ENCODE measurements at places on chromosomes 3 and 15.
A peak's percentile ranks its signal among the peaks of the same experiment; 100 is the strongest.

DNA sequence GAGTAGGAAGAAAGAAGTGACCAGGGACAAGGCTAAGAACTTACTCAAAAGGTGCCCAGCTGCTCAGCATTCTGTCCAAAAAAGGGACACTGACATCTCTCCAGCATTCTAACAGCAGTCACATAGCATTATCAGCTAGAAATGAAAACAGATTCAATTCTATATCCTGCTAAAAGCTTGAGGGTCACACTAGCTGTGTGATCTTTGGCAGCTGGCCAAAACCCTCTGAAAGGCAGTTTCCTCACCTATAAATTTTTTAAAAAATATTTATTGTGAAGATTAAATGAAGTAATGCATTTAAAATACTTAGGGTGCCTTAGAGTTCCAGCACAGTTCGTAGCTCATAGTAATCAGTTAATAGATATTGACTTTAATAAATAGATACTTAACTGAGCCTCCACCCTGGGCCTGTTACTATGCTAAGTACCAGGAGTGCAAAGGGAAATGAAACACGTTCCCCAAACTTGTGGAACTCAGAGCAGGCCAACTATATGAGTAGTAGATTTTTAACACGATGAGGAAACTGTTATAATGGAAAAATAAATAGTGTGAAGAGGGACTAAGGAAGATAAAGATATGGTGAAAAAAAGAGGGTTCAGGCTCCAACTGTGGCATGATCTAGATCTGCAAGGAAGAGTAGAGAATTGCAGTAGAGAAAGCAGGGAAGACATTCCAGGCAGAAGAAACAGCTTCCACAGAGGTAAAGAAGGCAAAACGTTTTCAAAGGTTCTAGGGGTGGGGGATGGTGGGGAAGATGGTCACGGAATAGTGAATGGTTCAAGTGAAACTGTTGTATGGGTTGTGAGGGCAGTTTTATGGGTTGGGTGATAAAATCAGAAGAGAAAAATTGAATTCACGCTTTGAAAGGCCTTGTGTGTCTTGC is 11.4 kb downstream of the CD86 start:
- no peak for DNase-seq

DNA sequence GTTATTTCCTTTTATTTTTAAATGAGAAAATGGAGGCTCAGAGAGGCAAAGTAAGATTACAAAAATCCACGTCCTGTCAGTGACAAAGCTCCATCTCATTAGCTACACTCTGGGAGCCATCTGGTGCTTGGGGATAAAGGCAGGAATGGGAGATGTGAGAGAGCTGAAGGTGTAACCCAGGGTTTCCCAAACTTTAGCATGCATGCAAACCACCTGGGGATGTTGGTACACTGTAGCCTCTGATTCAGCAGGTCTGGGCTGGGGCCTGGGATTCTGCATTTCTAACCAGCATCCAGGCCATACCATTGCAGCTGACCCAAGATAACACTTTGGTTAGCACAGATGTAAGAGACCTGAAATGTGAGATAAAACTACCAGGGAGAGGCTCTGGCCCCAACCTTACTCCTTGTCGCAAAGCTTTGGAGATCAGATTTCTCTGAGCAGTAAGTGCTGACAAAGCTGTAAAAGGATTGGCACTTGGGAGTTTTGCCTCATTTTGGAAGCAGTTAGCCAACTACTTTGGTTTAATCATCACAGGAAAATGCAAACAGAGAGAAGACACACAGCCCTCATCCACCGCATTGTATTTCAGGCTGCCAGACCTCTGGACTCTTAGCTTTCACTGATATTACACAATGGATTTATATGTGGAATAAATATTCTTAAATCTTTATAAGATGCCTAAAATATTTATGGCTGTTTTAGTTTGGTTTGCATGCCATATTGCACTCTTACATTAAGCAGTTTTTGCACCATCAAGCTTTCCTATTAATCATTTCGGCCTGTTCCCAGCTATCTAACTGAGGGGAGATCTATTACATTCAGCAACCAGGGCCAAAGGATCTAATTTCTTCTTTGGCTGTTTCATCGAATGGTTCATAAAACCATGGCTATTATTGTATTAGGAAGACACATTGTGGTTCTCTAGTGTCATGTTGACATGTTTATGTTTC is 263.0 kb downstream of the EBLN2 start:
- DNase-seq = peak; percentile 2

GRCh38 chr3:22450786-22451400 is 699.9 kb upstream of the ZNF385D start:
- no peak for DNase-seq

- no peak for DNase-seq
Measured at GRCh38 chr3:38840987-38841386, 25.0 kb upstream of the SCN10A start.

DNA sequence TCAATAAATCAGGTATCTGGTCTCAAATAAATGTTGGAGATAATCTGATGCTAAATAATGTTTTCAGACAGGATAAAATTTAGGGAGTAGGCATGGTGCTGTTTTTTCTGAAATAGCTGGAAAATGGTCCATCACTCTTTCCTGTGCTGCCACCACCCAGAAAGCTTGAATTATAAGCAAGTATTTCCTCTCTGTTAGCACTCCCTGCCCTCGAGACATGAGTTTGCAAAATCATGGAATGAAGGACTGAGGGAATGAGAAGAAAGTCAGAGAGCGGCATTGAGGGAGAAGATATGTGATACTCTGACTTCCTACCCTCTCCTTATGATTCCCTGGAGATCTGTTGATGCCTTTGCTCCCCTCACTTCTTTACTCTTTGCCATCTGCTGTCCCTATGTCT is 1095.7 kb downstream of the IGSF11 start:
- DNase-seq = no peak

- no peak for DNase-seq
Measured at GRCh38 chr15:66780973-66781718, 79.1 kb downstream of the SMAD6 start.

- DNase-seq = no peak
Measured at GRCh38 chr15:90268415-90268814, 2.9 kb downstream of the NGRN start.

GRCh38 chr15:83320404-83320803 is 35.9 kb upstream of the BNC1 start:
- DNase-seq = no peak

GRCh38 chr3:20480786-20481365 is 294.9 kb upstream of the SGO1 start:
- DNase-seq = no peak

DNA sequence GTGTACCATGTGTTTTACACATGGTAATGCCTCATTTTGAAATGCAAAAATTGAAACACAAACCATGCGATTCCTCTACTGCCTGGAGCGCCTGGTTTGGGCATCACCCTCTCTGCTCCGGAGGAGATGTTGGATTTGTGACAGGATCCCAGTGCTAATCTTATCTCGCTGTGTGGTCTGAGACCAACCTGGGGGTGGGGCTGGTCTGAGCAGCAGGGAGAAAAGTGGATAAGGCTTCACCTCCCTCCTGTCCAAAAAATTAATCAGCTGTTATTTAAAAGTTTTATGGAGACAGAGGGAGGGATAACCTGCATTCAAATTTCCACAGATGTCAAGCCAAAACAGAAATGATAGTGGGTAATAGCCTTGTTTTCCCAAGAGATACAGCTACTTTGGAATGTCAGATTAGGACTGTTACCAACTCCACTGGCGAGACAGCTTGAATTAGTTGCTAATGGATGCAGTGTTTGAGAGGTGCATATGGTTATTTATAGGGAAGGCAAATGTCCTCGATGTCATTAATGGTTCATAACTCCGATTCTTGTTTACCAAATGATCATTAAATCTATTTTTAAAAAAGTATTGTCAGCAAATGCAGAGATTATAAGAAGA is 54.0 kb upstream of the SKOR1 start:
- DNase-seq = no peak
